ENCODE measurements at places on chromosomes 3 and 15.

DNA sequence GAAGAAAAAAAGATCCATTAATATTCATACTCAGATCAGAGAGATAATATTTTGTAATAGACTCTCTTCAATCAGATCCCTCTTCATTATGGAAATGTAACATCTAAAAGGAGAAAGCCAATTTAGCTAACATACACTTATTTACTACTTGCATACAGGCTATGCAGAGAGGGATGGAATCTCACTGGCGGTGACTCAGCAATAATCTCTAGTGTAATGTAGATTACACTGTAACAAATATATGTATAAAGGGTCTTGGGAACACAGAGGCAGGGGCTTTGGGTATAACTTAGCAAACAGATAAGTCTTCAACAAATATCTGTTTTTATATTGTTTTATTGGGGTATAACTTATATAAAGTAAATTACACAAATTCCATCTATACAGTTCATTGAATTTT lies 69.6 kb downstream of the CGNL1 start:
- DNase-seq: no peak

DNA sequence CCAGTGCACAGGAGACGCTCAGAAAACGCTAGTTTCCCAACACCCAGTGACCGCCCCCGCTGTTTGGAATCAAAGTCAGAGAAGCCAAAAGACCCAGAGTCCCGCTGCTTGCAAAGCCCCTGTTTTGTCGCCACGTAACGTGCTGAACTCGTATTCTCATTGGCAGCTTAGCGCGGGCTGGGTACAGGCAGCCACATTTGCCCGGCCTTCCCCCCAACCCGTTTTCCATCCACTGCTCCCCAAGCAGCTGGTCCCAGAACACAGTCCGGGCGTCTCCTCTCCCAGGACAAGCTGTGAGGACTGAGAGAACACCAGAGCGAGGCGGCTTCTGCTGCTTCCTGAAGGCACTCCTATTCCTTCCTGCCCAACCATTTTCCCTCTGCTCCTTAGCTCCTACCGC lies 54.8 kb downstream of the RASGRF1 start:
- DNase-seq: no peak

DNA sequence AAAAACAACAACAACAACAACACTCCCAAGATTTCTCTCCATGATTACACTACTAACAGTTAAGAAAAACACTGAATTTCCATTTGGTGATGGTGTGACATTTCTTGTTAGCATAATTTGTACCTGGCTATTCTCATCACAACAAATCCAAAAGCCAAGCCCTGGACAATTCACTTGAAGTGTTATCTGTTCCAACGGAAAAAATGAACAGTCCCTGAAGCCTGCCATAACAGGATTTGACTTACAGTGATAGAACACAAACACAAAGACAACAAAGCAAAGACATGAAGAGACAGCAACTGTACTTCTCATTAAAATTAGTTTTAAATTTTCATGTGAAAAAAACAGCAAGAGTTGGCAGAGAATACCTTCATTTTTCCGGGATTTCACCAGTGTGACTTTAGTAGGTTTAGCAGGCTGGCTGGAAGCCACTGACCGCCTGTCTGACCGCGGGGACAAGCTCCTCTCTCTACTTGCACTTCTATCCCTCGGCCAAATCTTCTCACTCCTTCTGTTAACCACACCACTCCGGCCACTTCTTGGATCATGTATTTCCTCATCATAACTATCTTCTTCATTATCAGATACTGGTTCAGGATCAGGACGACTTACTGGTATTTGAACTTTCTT lies 56.3 kb downstream of the TJP1 start:
- no peak for DNase-seq

DNA sequence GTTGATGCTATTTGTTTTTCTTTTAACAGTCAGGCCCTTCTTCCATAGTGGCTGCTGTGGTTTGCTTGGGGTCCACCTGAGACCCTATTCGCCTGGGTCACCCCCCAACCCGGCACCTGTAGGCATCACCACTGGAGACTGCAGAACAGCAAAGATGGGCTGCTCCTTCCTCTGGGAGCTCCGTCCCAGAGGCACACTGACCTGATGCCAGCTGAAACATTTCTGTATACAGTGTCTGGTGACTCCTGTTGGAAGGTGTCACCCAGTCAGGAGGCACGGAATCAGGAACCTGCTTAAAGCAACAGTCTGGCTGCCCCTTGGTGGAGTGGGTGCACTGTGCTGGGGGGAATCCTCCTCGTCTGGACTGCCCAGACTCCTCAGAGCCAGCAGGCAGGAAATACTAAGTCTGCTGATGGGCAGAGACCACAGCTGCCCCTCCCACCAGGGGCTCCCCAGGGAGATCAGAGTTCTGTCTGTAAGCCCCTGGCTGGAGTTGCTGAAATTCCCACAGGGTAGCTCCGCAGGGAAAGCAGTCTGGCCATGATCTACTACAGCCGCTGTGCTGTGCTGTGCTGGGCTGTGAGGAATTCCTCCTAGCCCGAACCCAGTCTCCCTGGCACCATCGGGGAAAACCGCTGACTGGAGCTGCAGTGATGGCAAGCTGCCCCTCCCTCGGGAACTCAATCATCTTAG lies 248.2 kb downstream of the TBC1D5 start:
- no peak for DNase-seq

All from cortex of kidney (tissue), 1 donor.